ENCODE measurements at places on chromosomes 3 and 15.

GRCh38 chr3:178845420-178846118 lies 226.0 kb downstream of the ZMAT3 start:
- no peak for DNase-seq

DNA sequence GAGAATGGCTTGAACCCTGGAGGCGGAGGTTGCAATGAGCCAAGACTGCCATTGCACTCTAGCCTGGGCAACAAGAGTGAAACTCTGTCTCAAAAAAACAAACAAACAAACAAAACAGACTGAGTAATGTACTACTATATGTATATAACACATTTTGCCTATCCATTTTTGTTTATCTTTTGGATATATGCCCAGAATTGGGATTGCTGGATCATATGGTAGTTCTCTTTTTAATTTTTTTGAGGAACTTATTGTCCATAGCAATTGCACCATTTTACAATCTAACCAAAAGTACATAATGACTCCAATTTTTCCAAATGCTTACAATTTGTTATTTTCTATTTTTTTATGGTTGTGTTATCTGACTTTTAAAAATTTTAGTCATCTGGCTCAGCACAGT lies 47.3 kb downstream of the GMPS start:
- DNase-seq = no peak

DNA sequence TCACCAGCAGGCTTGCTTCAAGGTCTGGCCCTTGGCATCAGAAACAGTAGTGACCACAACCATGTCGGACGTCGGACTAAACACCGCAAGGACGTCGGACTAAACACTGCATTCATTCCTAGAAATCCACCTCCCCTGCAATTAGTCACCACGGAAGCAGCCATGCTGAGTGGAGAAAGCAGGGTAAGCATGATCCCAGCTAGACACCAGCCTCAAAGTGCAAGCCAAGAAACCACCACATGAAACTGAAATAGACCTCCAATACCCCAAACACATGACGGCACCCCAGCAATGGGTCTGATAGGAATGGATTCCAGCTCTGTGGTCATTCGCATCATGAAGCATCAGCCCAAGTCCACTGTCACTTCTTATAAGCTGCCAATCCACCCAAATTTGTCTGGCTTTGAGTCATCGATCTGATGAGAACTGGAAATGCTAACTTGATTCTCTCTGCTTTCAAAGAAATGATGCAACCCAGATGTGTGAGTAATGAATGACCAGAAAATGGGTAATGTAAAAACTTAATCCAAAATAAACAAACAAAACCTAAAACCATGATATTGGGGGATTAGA lies 348.3 kb upstream of the TMCO5A start:
- DNase-seq = no peak

DNA sequence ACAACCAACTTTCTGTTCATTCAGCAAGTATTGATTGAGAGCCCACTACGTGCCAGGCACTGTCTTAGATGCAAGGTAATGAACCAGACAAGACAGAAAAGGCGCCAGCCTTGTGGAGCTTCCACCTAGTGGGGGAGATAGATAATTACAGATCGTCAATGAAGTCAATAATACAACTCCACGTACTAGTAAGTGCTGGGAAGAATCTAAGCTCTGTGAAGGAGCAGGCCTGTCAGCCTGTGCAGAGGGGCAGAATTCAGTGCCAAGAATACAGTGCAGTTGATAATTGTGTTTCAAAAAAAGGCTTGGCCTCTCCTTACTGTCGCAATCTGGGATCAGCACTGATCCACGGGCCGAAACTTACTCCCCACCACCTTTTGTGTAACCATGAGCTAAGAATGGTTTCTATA lies 186.3 kb downstream of the FEZF2 start:
- peak; percentile 21 for DNase-seq

DNA sequence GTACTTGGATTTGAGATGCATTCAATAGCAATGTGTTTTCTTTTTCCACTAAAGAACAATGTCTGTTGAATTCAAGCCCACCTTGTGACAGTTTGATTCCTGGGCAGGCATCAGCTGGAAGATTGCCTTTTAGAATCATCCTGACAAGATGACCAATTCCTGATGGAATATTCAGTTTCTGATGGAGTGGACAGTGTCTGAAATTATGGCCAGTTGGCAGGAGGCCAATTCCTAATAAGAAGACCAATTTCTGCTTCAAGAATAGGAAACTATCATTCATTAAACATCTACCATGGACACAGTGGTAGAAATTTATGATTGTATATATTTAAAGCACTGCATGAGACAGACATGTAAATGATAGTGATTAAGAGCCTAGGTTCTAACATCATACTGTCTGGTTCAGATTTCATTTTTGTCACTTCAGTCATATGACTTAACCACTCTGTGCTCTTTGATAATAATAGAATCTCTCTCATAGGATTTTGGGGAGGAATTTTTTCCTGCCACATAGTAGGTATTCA lies 133.6 kb downstream of the CLSTN2 start:
- DNase-seq = no peak

- DNase-seq = peak; percentile 53
Measured at GRCh38 chr15:60255390-60255789, 142.4 kb downstream of the ANXA2 start.

DNA sequence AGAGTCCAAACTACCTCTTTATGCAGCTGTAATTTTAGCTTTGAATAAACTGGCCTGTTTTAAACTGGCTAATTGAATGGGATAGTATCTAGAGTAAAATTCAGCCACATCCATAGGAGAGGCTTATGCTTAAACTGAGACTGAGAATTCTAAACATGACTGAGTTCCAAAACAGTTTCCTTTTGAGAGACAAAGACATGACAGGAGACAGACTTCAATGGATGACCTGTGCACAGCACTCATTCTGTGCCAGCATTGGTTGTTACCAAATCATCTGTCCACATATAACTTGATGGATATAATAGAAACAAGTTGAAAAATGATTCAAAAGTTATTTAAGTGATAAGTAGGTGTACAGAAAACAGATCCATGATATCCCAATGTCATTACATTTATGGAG lies 20.9 kb downstream of the IL12A start:
- DNase-seq = no peak

GRCh38 chr3:16106050-16106449 lies 68.4 kb upstream of the GALNT15 start:
- DNase-seq = no peak

GRCh38 chr15:54839379-54839778 lies 357.4 kb downstream of the RSL24D1 start:
- DNase-seq = no peak

- DNase-seq = peak; percentile 88
Measured at GRCh38 chr3:167941234-167941995, 154.3 kb downstream of the GOLIM4 start.

- DNase-seq = no peak
Measured at GRCh38 chr3:136651581-136651980, 100.6 kb downstream of the STAG1 start.

- DNase-seq = no peak
Measured at GRCh38 chr15:66151809-66152208, 101.7 kb downstream of the MEGF11 start.

GRCh38 chr15:91156175-91156726 lies 56.2 kb downstream of the SV2B start:
- no peak for DNase-seq

DNA sequence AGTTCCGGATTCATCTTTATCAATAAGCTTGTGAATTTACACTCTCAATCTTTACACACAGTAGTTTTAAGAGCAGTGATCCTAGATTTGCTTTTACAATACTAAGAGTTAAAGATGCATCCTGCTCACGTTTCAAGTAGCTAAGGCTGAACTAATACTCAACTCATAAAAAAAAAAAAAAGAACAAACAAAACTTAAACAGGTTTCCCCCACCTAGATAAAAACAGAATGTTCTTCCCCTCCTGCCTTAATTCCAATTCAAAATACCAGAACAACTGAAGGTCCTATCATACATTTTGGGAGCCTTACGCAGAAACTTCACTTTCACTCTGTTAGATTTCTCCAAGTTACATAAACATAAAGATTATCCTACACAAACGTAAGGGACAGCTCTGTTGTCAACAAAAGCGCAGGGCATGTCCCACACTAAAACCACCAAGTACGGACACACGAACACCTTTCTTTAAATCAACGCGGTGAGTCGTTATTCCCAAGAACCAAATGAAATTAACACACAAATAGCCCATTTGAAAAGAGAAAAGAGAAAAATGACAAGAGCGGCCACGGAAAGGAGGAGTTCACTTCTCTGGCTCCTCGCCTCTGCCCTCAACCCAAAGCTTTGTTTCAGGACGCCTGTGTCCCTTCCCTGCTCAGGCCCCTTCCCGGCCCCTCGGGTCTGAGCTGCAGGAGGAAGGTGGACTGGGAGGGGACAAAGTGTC lies 941 bp downstream of the CBLB start:
- no peak for DNase-seq

- DNase-seq = no peak
Measured at GRCh38 chr15:41506796-41507341, 6.8 kb downstream of the LTK start.
